ENCODE measurements at places on chromosomes 11 and 22. TPM values are rescaled to one million over a fixed set of nuclear protein-coding genes. Genes with fewer than 3 reads are reported as not detected.

Gene CAT
- 50.8 TPM for total RNA-seq

Gene VPREB1
- not detected for total RNA-seq

Gene TYR
- not detected for total RNA-seq

Gene CALCA
- total RNA-seq = not detected

Gene MB
- total RNA-seq = 0.37 TPM

Gene BARX2
- 41.6 TPM for total RNA-seq

Gene GRAMD4
- total RNA-seq = 63.4 TPM

- no peaks in the 10 kb centered on the region for H3K4me1 ChIP-seq
- H3K27ac ChIP-seq = no peak overlapping the region
- H3K4me3 ChIP-seq = no peak overlapping the region
- no peaks in the 10 kb centered on the region for H3K27me3 ChIP-seq
Observed at GRCh38 chr11:69052343-69053168, 3.8 kb downstream of the TPCN2 start.

GRCh38 chr11:65317025-65317786 lies 2.5 kb downstream of the CDC42EP2 start:
- peak overlapping the region; percentile 96 for H3K4me3 ChIP-seq
- peaks cover 76% of the 10 kb centered on the region for H3K36me3 ChIP-seq
- H3K27ac ChIP-seq = peak overlapping the region; percentile 89
- peaks cover 31% of the 10 kb centered on the region for H3K4me1 ChIP-seq
- DNase-seq = peak; percentile 87

GRCh38 chr11:976431-977160 lies 50.9 kb downstream of the AP2A2 start:
- H3K27me3 ChIP-seq = no peaks in the 10 kb centered on the region
- DNase-seq = no peak
- H3K27ac ChIP-seq = peak overlapping the region; percentile 46
- H3K4me3 ChIP-seq = no peak overlapping the region
- no peaks in the 10 kb centered on the region for H3K4me1 ChIP-seq
- H3K36me3 ChIP-seq = peaks cover 55% of the 10 kb centered on the region

GRCh38 chr11:72655896-72656464 lies 18.2 kb downstream of the PDE2A start:
- no peak overlapping the region for H3K4me3 ChIP-seq
- peaks cover 83% of the 10 kb centered on the region for H3K27me3 ChIP-seq
- peaks cover 12% of the 10 kb centered on the region for H3K36me3 ChIP-seq
- no peaks in the 10 kb centered on the region for H3K4me1 ChIP-seq

DNA sequence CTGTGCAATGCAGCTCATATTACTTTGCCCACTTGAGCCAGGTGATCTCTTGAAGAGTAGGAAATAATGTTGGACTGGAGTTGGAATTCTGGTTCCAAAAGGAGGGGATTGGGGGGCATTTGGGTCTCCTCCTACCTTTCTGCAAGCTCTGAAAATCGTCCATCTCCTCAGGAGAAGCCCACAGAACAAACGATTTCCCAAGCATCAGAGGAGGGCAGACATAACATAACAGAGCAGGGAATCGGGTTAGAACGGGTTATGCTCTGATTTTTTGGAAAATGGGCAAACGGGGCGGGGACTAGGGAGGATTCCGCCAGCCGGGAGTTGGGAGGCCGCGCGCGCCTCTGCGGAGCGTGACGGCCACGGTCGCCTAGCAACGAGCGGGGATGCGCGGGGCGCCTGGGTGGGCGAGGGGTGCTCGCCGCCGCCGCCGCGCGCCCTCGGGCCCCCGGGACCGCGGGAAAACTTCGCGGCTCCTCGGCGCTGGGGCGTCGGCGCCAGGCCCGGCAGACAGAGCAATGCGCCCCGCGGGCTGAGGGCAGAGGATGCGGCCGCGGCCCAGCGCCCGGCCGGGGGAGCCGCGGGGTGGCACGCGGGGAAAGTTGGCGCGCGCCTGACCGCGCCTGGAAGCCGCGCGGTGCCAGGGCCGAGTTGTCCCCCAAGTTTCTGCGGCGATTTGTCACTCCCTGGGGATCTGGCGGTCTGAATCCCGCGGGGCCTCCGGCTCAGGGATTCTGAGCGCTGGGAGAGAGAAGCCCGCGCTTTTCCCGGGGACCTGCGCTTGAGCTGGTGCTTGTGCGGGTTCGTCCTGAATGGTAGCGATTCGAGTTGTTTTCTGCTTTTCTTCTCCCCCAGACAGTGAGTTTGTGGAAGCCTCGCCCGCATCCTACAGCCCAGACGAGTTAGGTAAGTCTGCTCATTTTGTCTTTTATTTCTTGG lies 27.8 kb upstream of the AMOTL1 start:
- DNase-seq = peak; percentile 6
- no peak overlapping the region for H3K27ac ChIP-seq
- no peak overlapping the region for H3K4me3 ChIP-seq
- no peaks in the 10 kb centered on the region for H3K4me1 ChIP-seq
- no peaks in the 10 kb centered on the region for H3K27me3 ChIP-seq

GRCh38 chr11:66328302-66329144 lies 7.7 kb downstream of the RIN1 start:
- peaks cover 6% of the 10 kb centered on the region for H3K27me3 ChIP-seq
- H3K4me3 ChIP-seq = no peak overlapping the region
- H3K27ac ChIP-seq = no peak overlapping the region
- DNase-seq = peak; percentile 83
- H3K4me1 ChIP-seq = peaks cover 18% of the 10 kb centered on the region
- peaks cover 20% of the 10 kb centered on the region for H3K36me3 ChIP-seq

DNA sequence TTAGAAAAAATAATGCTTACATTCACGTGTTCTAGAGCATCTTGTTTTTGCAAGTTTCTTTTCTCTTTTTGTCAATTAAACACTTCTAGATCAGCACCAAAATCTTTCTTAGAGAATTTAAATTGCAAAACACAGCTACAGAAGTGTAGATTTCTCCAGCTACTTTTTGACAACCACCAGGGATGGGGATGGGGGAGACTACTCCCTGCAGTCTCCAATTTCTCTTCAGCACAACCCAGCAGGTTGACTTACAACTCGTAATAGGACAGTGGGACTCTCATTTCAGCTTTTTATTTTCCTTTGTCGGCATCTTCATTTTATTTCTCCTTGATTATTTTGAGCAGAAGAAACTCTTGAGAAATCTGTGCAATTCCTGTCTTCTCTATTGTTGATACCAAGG lies 441.2 kb downstream of the LRRC4C start:
- H3K27ac ChIP-seq = no peak overlapping the region
- DNase-seq = no peak
- no peaks in the 10 kb centered on the region for H3K36me3 ChIP-seq
- no peak overlapping the region for H3K4me3 ChIP-seq
- H3K4me1 ChIP-seq = no peaks in the 10 kb centered on the region

DNA sequence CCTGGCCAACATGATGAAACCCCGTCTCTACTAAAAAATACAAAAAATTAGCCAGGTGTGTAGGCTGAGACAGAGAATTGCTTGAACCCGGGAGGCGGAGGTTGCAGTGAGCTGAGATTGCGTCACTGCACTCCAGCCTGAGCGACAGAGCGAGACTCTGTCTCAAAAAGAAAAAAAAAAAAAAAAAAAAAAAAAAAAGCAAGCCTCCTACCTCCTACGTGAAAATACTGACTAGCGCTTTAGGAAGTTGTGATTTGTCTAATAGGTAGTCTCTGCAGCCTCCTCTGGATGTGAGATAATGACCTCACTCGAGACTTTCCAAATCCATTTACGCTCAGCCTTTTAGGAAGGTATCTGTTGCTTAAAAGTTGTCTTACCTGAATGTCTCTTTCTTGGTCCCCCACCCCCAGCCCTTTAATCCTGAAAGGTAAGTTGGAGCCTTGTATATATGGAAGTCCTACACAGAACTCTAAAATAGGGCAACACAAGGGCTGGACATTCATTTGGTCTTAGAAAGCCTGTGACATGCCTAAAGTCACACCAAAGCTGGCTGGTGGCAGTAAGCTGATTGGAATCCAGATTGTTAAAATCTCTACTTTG lies 5.5 kb downstream of the SEPTIN3 start:
- H3K4me3 ChIP-seq = no peak overlapping the region
- peaks cover 11% of the 10 kb centered on the region for H3K4me1 ChIP-seq
- H3K27me3 ChIP-seq = peaks cover 87% of the 10 kb centered on the region
- peaks cover 9% of the 10 kb centered on the region for H3K36me3 ChIP-seq
- no peak for DNase-seq
- H3K27ac ChIP-seq = no peak overlapping the region

- no peak for DNase-seq
- H3K27ac ChIP-seq = no peak overlapping the region
- H3K27me3 ChIP-seq = no peaks in the 10 kb centered on the region
Observed at GRCh38 chr22:35705141-35705540, 12.5 kb upstream of the APOL5 start.

DNA sequence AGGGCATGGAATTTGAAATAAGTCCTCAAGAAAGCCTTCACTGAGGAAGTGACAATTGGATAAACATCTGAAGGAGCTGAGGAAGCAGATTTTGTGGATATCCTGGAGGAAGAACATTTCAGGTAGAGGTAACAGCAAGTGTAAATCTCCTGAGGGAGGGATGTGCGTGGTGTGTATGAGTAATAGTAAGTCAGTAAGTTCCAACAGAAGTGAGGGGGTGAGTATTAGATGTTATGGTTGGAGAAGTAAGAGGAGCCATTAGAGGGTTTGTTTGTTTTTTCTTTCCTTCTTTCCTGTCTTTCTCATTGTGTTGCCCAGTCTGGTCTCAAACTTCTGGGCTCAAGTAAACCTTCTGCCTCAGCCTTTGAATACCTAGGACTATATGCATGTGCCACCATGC lies 29.0 kb downstream of the ANKRD42 start:
- H3K36me3 ChIP-seq = no peaks in the 10 kb centered on the region
- H3K27ac ChIP-seq = no peak overlapping the region
- DNase-seq = no peak
- peaks cover 10% of the 10 kb centered on the region for H3K27me3 ChIP-seq

GRCh38 chr11:126890561-126890960 lies 110.0 kb downstream of the KIRREL3 start:
- H3K4me1 ChIP-seq = peaks cover 10% of the 10 kb centered on the region
- H3K36me3 ChIP-seq = no peaks in the 10 kb centered on the region
- no peak for DNase-seq
- H3K4me3 ChIP-seq = no peak overlapping the region
- H3K27me3 ChIP-seq = no peaks in the 10 kb centered on the region

GRCh38 chr22:17083811-17084441 lies 874 bp upstream of the IL17RA start:
- no peaks in the 10 kb centered on the region for H3K27me3 ChIP-seq
- peaks cover 23% of the 10 kb centered on the region for H3K36me3 ChIP-seq
- H3K4me1 ChIP-seq = peaks cover 13% of the 10 kb centered on the region

GRCh38 chr22:48396785-48397530 lies 1430.7 kb downstream of the BRD1 start:
- no peaks in the 10 kb centered on the region for H3K27me3 ChIP-seq
- no peak overlapping the region for H3K27ac ChIP-seq
- no peak for DNase-seq

DNA sequence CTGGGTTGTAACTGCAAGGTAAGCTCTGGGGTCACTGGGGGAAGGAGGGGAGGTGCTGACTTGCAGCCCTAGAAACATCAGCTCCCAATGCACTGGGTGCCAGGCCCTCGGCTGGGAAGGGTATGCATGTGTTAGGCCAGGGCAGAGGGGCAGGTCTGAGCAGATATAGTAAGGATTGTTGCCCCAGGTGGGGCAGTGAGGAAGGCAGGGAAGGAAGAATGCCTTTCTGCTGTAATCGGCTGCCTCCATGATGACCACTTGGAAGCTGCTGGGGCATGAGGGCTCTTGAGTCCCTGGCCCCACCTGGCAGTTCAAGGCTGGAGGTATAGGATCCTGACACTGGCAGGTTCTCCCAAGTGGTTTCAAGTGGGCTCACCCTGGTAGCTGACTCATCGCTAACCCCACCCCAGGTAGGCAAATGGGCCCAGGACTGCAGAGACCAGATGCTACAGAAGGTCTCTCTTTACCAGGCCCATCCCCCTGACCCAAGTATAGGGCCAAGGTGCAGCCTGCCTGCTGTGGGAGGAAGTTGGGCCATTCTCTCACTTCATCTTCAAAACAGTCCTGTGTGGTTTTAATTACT lies 56.7 kb downstream of the TIMP3 start:
- H3K27ac ChIP-seq = no peak overlapping the region
- no peaks in the 10 kb centered on the region for H3K4me1 ChIP-seq
- no peak overlapping the region for H3K4me3 ChIP-seq
- H3K36me3 ChIP-seq = no peaks in the 10 kb centered on the region

DNA sequence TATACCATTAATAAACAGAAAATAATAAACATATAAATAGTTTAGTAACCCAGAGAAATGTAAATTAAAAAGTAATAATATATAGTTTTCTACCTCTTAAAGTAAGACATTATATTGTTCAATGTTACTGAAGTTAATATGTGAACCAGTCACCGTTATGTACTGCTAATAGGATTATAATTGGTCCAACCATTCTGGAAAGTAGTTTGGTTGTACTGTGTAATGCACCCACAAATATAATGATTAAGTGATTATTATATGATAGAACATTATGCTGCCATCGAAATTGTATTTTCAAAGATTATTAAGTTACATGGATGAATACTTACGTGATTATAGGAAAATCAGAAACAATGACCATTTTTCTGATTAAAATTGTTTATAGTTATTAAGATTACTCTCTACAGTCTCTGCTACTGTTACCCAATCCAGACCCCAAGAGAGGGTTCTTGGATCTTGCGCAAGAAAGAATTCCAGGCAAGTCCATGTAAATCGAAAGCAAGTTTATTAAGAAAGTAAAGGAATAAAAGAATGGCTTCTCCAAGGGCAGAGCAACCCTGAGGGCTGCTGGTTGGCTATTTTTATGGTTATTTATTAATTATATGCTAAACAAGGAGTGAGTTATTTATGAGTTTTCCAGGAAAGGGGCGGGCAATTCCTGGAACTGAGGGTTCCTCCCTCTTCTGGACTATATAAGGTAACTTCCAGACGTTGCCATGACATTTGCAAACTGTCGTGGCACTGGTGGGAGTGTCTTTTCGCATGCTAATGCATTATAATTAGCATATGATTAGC lies 50.1 kb downstream of the ACER3 start:
- no peak overlapping the region for H3K4me3 ChIP-seq
- DNase-seq = no peak
- no peaks in the 10 kb centered on the region for H3K4me1 ChIP-seq
- H3K36me3 ChIP-seq = no peaks in the 10 kb centered on the region

DNA sequence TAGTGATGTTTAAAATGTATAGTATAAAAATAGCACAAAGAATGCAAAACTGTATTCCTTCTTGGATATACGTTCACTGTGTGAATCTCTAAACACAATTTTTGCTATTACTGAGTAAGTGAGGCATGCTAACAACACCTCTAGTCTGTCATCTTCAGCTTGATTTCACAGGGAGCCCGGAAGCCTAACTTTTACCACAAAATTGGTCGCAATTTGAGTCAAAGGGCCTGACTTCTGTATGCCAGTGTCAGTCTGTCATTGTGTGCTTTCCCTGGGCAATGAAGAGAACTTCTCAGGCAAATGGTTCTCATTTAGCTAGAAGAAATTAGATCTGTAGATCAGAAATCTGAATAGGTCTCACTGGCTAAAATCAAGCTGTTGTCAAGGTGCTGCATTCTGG lies 1059.5 kb downstream of the FAM181B start:
- no peak for DNase-seq
- no peaks in the 10 kb centered on the region for H3K4me1 ChIP-seq
- H3K27ac ChIP-seq = no peak overlapping the region
- no peaks in the 10 kb centered on the region for H3K27me3 ChIP-seq

GRCh38 chr11:66386171-66387069 lies 14.9 kb upstream of the SLC29A2 start:
- H3K4me1 ChIP-seq = peaks cover 8% of the 10 kb centered on the region
- peak overlapping the region; percentile 41 for H3K4me3 ChIP-seq
- H3K36me3 ChIP-seq = no peaks in the 10 kb centered on the region
- H3K27me3 ChIP-seq = peaks cover 21% of the 10 kb centered on the region
- peak; percentile 87 for DNase-seq

Measured in Calu3 (cell line).